ENCODE measurements at places on chromosomes 5 and 9. TPM values are rescaled to one million over a fixed set of nuclear protein-coding genes. Genes with fewer than 3 reads are reported as not detected.

Gene IFNA2
- total RNA-seq = not detected

Gene PTPN3
- total RNA-seq = 27.7 TPM

DNA sequence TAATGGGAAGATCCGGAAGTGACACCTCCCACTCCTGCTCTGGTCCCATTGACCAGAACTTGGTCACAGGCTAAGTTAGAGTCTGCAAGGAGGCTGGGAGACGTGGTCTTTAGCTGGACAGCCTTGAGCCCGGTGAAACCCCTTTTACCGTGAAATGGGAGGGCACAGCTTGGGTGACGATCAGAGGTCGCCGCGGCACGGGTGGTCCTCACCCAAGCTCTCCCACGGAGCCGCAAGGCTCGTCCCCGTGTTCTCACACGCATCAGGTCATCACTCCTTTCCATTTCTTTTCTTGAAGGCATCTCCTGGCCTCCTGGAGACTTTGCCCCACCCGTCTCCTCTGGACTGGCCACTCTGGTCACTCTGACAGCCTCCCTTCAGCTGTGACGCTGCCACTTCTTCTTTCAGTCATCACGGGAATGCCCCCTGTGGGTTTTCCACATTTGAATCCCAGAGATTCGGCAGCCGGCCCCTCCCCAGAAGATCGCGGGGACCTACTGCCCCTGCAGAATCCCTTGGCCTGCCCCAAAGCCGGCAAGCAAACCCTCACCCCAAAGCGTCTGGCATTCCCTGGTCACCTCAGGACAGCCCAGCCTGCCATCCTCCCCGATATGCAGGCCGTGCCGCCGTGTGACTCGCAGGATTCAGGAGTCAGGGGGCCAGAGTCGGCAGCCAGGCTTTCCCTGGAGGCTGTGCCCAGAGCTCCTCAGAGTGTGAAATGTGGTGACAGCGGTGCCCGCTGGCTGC is 18.9 kb upstream of the EGFL7 start:
- no peak for DNase-seq

DNA sequence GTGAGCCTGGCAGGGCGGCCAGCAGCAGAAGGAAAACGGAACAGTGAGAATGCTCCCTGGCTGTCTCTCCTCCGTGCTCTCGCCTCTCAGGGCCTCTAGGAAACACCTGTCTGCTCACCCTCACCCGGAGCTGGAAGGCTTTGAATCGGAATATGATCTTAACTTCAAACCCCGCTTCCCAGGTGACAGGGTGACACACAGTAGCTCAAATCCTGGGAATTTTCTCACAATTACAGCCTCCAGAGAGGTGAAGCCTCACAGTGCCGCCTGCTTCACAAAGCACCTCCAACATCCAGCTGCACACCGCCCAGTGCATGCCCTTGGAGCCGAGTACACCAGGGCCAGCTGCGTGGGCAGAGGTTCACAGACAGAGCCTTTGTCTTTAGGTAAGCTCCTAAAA is 12.5 kb downstream of the SEC16A start:
- no peak for DNase-seq

- DNase-seq = no peak
These were observed 24.3 kb upstream of the CPLX2 start for GRCh38 chr5:175847061-175847460.

DNA sequence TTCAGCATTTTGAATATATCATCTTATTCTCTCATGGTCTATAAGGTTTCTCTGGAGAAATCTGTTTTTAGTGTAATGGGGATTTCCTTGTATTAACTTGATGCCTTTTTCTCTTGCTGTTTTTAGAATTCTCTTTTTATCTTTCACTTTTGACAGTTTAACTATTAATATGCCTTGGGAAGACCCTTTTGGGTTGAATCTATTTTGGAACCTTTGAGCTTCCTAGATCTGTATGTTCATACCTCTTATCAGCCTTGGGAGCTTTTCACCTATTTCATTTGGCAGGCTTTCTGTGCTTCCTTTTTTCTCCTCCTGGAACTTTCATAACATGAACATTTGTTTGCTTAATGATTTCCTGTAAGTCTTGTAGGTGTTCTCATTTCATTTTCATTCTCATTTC is 22.2 kb downstream of the RCL1 start:
- DNase-seq = no peak

DNA sequence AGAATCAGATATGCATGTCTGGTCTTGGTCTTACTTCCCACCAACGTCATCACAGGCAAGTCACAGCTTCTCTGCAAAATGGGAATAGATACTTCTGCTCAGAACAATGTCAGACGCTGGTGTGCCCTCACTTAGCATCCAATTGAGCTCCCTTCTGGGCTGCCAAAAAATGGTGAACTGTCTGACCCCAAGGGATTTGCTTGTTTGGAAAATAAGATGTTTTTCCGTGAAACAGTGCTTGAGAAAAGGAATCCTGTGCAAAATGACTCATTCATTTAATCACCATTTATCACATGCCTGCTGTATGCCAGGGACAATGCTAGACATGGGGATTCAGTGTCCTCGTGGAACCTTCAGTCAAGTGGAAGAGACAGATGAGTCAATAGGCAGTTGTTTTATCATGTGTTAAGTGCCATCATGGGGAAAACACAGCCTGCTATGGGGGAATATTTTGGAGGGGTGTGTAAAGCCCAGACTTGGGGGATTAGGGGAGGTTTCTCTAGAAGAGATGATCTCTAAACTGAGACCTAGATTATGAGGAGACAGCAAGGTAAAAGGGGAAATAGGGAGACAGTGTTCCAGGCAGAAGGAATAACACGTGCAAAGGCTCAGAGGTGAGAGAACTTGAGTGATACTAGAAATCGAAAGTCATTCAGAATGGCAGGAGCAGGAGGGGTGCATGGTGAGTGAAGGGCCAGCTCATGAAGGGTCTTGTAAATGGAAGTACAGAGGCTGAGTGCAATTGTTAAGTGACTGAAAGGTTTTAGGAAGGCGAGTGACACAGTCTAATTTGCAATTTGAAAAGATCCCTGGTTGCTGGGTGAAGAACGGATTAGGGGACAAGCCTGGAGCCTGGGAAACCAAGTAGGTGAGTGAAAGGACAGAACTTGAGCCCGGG is 3.9 kb downstream of the NIPAL4 start:
- DNase-seq = no peak

DNA sequence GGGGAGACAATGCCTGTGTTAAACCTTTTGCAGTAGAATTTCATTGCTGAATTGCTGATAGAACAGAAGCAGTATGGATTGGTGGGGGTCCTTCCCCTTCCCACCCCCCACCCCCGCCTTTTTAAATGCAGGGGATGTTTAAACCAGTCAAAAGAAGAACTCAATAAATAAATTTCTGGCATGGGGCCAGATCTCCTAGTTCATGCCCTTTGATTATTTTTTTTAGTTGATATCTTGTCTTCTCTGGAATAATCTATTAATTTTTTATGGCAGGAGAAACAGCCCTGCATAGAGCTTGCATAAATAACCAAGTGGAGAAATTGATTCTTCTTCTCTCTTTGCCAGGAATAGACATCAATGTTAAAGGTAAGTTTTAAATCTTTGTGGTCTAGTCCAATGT is 72.8 kb downstream of the SLF1 start:
- DNase-seq = no peak

DNA sequence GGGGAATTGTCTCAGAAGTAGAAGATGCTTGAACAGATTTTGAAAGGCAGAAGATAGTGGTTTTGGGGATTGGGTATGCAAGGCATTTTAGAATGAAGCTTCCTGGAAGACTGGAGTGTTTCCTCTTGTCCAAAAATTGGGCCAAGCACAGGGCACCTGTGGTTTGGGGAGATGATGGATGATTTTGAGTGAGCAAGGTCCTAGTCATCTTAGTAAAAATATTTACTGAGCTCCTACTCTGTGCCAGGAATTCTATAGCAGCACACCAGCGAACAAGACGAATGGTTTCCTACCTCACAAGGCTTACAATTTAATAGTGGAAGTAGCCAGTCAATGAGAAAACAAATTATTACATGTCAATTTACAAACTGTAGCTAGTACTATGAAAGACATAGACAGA is 484.4 kb upstream of the KIF2A start:
- no peak for DNase-seq

Data from left colon (tissue), 2 donors.